Activated CD8-positive, alpha-beta T cell treated with anti-CD3 and anti-CD28 coated beads for 36 hours (primary cell): ENCODE measurements at places on chromosomes 2 and 18. TPM values are rescaled to one million over a fixed set of nuclear protein-coding genes. Genes with fewer than 3 reads are reported as not detected.

Gene AQP12A
- total RNA-seq, result not detected

DNA sequence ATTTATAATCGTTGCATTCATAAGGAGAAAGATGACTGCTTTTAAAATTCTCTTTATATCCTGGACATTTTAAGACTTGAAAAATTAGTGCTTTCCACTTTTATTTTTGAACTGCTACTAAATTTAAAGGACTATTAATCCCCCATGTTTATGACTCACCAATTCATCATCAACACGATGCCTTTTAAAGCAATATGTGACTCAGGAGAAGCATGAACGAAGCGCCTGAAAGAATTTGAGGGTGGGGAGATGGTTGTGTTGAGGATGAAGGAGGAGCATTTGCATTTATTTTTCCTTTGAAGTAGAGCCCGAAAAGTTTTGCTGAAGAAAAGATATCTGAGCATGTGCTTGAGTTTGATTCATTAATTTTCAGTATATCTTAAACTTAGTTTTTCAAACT, 192.2 kb upstream of the LRRTM1 start:
- H3K4me1 ChIP-seq, result no peaks in the 10 kb centered on the region
- H3K36me3 ChIP-seq, result no peaks in the 10 kb centered on the region
- no peak for DNase-seq
- H3K4me3 ChIP-seq, result no peak overlapping the region

Gene ADAM17
- total RNA-seq, result 15.9 TPM

DNA sequence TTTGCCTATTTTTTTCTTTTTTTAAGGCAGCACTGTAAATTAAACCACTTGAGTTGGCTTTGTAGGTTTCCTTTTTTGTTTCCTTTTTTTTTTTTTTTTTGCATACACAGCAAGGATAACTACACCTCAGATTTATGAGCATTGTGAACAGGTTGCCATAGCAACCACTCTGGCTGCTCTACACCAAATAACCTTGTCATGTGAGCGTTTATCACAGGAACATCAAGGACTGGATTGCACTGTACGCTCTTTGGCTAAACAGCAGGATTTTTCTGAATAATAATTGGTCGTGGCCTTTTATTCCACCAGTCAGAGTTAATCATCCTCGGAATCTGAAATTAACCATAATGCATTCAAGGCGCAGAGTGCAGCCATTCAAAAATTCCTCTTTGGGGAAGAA, 199.1 kb upstream of the SLC14A2 start:
- H3K27me3 ChIP-seq, result peaks cover 2% of the 10 kb centered on the region
- H3K27ac ChIP-seq, result no peak overlapping the region
- H3K4me3 ChIP-seq, result no peak overlapping the region
- H3K36me3 ChIP-seq, result no peaks in the 10 kb centered on the region
- no peak for DNase-seq
- H3K4me1 ChIP-seq, result no peaks in the 10 kb centered on the region

Gene CNDP1
- total RNA-seq, result not detected

DNA sequence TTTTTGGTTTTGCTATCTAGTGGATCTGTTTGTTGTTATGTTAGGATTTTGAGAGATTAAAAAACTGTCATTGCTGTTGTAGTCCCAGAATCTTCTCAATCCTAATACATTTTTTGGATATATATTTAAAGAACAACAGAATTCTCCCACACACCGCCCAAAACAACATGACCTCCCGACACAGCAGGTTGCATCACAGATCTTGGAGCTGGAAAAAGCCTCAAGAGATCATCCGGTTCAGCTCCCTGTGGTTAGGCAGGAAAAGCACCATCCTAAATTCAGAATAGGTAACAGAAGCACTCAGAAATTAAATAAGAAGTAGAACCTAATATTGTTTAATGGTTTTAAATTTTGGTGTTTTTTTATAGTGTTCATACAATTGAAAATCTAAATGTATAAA, 251.4 kb upstream of the STON1 start:
- no peak overlapping the region for H3K27ac ChIP-seq
- peaks cover 10% of the 10 kb centered on the region for H3K36me3 ChIP-seq
- no peak overlapping the region for H3K4me3 ChIP-seq
- H3K27me3 ChIP-seq, result no peaks in the 10 kb centered on the region
- no peak for DNase-seq

Gene SULT1C2
- total RNA-seq, result not detected

DNA sequence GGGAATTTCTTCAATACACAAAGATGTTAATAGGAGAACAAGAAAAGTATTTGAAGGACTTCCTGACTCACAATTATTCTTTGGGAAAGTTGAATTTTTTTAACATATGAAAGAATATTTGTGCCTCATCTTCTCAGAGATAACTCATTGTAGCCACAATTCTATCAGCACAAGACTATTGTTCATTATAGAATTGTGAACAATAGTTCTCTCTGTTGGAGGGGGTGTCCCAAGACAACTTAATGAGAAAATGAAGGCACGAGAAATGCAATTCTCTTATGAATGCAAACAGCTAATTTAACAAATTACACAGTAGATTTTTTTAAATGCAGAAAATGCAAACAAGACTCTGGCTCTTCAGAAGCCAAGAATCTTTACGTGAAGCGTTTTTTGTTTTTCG, 157.0 kb downstream of the BARD1 start:
- no peaks in the 10 kb centered on the region for H3K27me3 ChIP-seq
- peaks cover 7% of the 10 kb centered on the region for H3K4me1 ChIP-seq
- peaks cover 1% of the 10 kb centered on the region for H3K36me3 ChIP-seq
- H3K27ac ChIP-seq, result no peak overlapping the region
- H3K4me3 ChIP-seq, result no peak overlapping the region

Gene SFTPB
- total RNA-seq, result not detected

DNA sequence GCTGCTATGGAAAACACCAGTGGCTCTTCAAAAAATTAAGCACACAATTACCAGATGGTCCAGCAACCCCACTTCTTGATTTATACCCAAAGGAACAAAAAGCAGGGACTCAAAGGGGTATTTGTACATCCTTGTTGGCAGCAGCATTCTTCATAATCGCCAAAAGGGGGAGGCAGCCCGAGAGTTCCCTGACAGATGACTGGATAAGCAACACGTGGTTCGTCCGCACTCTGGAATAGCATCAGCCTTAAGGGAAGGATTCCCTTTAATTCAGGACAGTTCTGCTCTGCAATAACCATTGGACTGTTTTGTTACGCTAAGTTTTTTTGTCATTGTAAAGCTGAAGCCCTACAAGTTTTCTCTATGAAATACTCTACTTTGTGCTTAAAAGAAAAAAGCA, 76.7 kb upstream of the TWIST2 start:
- DNase-seq, result no peak
- H3K27ac ChIP-seq, result no peak overlapping the region
- H3K4me1 ChIP-seq, result no peaks in the 10 kb centered on the region
- H3K36me3 ChIP-seq, result no peaks in the 10 kb centered on the region

- H3K4me3 ChIP-seq, result no peak overlapping the region
- peaks cover 22% of the 10 kb centered on the region for H3K4me1 ChIP-seq
- DNase-seq, result no peak
- no peaks in the 10 kb centered on the region for H3K36me3 ChIP-seq
- H3K27me3 ChIP-seq, result no peaks in the 10 kb centered on the region
- H3K27ac ChIP-seq, result no peak overlapping the region
Measured at GRCh38 chr2:101340141-101340551, 31.6 kb upstream of the RNF149 start.

- no peak overlapping the region for H3K4me3 ChIP-seq
- no peak for DNase-seq
- H3K27ac ChIP-seq, result no peak overlapping the region
- no peaks in the 10 kb centered on the region for H3K27me3 ChIP-seq
Measured at GRCh38 chr18:6752202-6752860, 22.8 kb downstream of the ARHGAP28 start.

DNA sequence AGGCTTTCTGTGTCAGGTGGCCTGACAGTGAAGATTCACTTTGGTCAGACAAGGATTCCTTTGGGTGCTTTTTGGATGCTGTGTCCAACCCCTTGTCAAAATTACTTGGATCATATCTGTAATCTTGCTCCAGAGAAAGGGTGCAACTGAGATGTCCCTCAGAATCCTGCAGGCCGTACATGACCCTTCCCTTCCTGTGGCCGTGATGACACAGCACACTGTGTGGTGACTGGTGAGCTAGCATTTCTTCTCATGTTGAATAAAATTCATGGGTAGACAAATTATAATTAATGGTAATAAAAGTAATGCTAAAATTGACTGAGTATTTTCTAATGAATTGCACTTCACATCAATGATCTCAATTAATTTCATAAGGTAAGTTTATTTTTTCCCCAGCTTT, 356.2 kb downstream of the LPIN1 start:
- no peak overlapping the region for H3K27ac ChIP-seq
- H3K4me3 ChIP-seq, result no peak overlapping the region
- no peaks in the 10 kb centered on the region for H3K27me3 ChIP-seq

DNA sequence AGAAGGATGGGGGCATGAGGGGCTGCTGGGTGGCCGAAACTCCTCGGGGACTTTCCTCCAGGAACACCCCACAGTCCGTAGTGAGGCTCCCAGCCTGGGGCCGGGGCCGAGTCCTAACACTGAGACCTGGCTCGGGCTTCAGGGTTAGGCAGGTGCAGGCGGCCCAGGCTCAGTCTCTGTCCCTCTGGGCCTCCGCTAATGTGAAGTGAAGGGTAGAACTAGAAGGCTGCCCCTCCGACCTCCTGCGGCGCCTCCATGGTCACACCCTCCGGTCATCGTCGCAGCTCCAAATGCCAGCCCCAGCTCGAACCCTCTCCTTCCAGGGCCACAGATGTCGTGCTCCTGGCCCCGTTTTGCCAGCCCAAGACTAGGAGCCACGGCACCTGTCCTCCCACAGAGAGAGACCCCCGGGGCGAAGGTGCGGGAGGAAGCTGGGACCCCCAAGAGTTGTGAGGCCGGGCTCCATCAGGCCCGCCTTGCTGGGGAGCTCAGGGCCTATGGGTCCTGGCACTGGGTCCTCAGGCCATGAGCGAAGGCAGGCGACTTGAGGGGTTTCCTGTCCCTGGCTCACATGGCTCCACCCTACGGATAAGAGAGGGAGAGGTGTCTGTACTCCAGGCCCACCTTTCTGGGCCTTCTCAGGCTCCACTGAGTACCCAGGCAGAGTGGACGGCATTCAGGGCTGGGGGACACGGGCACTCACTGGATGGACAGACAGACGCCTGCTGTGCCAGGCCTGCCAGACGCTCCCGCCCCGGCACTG, 797 bp downstream of the ANO7 start:
- H3K4me1 ChIP-seq, result no peaks in the 10 kb centered on the region
- H3K36me3 ChIP-seq, result no peaks in the 10 kb centered on the region
- H3K27ac ChIP-seq, result no peak overlapping the region

DNA sequence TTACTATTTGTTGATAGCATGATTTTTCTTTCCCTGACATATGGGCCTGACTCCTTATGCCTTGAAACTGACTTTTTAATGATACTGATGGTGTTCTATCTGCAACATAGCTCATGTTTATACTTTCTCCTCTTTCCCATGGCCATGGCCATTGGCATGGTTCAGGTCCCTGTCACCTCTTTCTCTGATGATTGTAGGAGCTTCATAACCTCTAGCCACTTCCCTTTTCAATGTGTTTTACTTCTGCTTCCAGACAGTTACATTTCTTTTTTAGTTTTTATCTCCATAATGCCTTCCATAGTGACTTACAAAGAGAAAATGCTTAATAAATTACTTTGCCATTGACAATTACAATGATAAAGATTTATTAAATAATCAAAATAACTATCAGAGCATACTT, 177.9 kb upstream of the SETBP1 start:
- H3K27me3 ChIP-seq, result no peaks in the 10 kb centered on the region
- H3K4me1 ChIP-seq, result peaks cover 29% of the 10 kb centered on the region
- H3K27ac ChIP-seq, result no peak overlapping the region
- no peak overlapping the region for H3K4me3 ChIP-seq

DNA sequence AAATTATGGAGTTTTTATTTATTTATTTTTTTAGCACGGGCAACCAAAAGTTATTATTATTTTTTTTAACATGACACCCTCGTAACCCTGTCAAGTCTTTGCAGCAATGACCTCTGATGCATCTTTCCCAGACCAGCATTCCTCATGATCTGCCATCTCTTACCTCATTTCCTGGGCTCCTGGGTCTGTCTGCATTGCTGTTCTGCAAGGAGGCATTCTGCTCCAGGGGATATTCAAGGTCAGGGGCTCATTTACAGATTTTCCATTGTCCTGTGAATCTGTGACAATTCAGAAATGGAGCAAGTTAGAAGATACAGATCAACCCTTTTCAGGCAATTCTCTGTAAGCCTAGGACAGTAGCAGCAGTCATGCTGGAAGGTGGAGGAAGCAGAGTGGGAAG, 43.0 kb downstream of the NGEF start:
- H3K27ac ChIP-seq, result no peak overlapping the region
- DNase-seq, result no peak
- peaks cover 4% of the 10 kb centered on the region for H3K27me3 ChIP-seq
- H3K4me3 ChIP-seq, result no peak overlapping the region

GRCh38 chr18:48922801-48923730, 27.7 kb downstream of the SMAD7 start:
- H3K4me1 ChIP-seq, result peaks cover 61% of the 10 kb centered on the region
- H3K27ac ChIP-seq, result peak overlapping the region; percentile 88
- no peak for DNase-seq
- H3K4me3 ChIP-seq, result peak overlapping the region; percentile 56

DNA sequence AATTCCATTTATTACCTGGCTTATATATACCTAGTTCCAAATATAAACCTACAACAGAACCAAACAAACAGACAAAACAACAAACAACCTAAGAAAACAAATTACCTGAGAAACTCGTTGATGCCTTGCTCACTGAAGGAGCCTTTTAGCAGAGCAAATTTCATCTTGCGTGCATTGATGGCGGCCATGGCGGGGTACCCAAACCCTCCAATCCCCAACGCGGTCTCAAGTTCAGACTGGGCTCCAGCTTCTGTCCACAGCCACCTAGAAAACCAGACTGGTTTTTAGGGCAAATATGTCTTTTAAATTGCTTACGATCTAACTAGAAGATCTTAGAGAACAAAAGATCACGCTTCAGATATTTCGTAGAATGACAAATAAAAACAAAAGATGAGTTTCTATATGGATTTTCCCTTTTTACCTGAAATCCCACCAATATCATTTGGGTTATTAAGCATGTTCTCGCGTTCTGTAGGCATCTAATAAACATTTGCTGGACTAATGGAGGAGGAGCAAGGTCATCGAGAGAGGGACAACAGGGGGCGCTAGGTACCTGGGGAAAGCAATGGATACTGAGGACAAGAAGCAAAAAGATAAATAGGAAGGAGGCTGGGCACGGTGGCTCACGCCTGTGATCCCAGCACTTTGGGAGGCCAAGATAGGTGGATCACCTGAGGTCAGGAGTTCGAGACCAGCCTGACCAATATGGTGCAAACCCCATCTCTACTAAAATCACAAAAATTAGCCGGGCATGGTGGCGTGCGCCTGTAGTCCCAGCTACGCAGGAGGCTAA, 25.2 kb downstream of the PDIA6 start:
- H3K27me3 ChIP-seq, result no peaks in the 10 kb centered on the region
- DNase-seq, result peak; percentile 49
- no peak overlapping the region for H3K4me3 ChIP-seq
- peaks cover 83% of the 10 kb centered on the region for H3K36me3 ChIP-seq

GRCh38 chr2:219384083-219384713, 3.5 kb downstream of the DNPEP start:
- H3K27me3 ChIP-seq, result no peaks in the 10 kb centered on the region
- no peak overlapping the region for H3K4me3 ChIP-seq
- no peak overlapping the region for H3K27ac ChIP-seq
- no peak for DNase-seq

- no peaks in the 10 kb centered on the region for H3K36me3 ChIP-seq
- H3K4me1 ChIP-seq, result no peaks in the 10 kb centered on the region
- no peaks in the 10 kb centered on the region for H3K27me3 ChIP-seq
- DNase-seq, result no peak
- H3K4me3 ChIP-seq, result no peak overlapping the region
Measured at GRCh38 chr18:34632321-34632720, 77.8 kb upstream of the DTNA start.

GRCh38 chr2:180980943-180981911, 822 bp downstream of the UBE2E3 start:
- H3K27ac ChIP-seq, result peak overlapping the region; percentile 98
- no peaks in the 10 kb centered on the region for H3K27me3 ChIP-seq
- peak; percentile 54 for DNase-seq
- peaks cover 25% of the 10 kb centered on the region for H3K36me3 ChIP-seq
- H3K4me1 ChIP-seq, result peaks cover 47% of the 10 kb centered on the region
- H3K4me3 ChIP-seq, result peak overlapping the region; percentile 94

Gene NT5C1B
- not detected for total RNA-seq
